ENCODE measurements at places on chromosomes 3 and 15.

DNA sequence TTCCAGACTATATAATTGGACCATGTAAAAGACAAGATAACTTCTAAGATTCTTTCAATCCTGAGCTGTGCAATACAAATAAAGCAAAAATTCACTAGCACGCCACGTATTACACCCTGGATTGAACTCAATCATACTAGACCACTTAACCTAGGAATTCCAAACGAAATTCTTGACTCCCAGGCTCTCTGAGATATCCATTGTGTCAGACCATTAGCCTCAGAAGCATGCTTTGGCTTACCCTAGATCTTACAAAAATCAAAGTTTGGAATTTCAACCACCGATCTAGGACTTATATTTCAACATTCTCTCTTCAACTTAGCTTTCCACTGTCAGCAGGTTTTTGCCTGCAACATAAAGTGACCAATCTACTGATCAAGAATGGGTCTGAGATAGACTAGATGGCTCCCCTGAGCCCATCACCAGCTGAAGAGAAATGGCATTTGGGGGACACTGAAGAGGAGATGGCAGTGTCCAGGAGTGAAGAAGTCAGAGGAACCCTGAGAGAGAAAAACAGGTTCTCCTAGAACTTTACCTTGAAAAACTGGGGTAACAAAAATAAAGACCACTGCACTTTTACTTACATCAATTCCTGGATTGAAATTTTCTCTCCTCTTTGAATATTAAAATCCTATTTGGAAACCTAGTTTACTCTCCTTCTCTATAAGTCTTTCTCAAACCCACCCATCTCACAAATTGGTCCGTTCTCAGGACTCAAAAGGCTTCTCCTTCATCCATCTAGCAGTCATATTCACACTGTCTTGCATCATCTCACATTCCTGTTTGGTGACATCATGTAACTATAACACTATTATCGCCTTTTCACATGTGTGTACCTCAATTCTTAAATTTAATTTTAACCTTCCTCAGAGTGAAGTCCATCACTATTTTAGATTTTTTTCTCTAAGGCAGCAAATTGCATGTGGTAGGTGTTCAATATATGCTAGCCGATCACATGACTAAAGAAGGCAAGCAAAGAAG is 18.5 kb downstream of the CPNE4 start:
- no peak for DNase-seq

DNA sequence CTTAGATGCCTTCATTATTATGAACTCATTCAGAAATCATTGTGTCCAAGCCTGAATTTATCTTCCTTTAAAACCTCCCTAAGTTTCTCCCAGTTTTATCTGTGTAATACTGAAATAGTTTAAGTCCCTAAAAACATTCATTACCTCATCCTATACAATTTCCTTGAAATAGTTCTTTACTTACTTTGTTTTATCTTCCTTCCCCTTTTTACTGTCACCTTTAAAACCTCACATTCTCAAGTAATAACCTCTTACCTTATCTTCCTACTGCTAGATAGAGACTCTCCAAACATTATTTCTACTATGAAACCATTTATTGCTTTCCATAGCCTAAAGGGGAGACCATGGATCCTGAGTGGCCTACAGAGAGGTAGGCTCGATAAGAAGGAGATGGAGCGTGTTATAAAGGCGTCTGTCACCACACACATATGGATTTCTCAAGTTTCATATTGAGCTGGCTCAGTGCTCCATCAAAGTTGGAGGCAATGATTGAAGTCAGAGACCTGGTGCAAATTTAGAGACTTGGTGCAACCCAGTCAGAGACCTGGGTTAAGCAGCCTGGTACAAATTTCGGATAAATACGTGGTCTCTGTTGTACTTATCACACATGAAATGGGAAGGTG is 140.4 kb downstream of the NFKBIZ start:
- DNase-seq: no peak

- no peak for DNase-seq
Observed at GRCh38 chr3:171733561-171733960, 76.7 kb downstream of the PLD1 start.

- DNase-seq: no peak
Observed at GRCh38 chr3:13874891-13875290, 5.0 kb downstream of the WNT7A start.

GRCh38 chr15:89805241-89806209 is 9.1 kb downstream of the ANPEP start:
- no peak for DNase-seq

- no peak for DNase-seq
Observed at GRCh38 chr15:65171428-65171827, 13.7 kb downstream of the CLPX start.

DNA sequence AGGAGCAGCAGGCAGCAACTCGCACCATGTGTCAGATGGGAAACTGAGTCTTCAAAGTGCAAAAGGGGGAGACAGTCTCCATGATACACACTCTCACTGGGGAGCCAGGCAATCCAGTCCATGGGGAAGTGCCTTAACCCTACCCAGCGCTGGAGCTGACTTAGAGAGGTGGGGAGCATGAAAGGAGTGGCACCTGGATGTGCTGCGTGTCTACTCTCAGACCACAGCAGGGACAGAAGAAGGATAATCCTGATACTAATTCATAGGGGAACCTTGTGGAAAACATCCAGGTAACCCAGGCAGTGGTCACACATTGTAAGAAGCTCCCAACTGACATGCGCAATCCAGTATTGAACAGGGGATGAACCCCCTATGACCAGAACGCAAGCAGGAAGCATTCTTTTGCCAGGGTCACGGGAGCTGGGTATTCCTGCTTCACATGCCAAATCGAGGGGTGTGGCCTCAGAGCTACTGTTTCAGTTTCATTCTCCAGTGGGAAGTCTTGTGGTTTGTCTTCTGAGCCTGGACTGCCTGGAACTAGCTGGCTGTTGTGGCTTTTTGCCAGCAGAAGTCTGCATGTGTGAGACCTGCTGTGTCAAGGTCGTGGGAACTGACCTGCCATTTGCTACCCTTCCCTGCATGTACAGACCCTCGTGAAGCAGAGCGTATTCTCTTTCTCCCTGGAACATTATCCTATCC is 367.6 kb upstream of the NDN start:
- DNase-seq: no peak
